Suppressor macrophage treated with lipopolysaccharide for 4 hours (primary cell): ENCODE measurements at places on chromosomes 1 and 21.

GRCh38 chr1:94385308-94385929 lies 32.8 kb upstream of the ABCD3 start:
- DNase-seq: no peak

DNA sequence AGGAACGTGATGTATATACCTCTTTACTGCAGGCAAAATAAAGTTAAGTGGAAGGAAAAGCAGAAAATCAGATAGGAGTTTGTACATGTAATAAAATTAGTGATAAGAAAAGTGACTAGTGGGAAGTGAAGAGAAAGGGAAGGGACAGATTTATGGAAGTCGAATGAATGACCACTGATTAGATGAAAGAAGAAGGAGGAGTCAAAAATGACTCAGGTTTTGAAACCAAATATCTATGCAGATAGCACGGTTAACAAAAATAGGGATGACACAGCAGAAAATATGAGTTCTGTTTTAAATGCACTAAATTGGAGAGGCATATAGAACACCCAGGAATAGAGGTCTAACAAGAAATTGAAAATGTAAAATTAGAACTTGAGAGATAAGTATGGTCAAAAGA lies 128.0 kb downstream of the HMCN1 start:
- DNase-seq: no peak

DNA sequence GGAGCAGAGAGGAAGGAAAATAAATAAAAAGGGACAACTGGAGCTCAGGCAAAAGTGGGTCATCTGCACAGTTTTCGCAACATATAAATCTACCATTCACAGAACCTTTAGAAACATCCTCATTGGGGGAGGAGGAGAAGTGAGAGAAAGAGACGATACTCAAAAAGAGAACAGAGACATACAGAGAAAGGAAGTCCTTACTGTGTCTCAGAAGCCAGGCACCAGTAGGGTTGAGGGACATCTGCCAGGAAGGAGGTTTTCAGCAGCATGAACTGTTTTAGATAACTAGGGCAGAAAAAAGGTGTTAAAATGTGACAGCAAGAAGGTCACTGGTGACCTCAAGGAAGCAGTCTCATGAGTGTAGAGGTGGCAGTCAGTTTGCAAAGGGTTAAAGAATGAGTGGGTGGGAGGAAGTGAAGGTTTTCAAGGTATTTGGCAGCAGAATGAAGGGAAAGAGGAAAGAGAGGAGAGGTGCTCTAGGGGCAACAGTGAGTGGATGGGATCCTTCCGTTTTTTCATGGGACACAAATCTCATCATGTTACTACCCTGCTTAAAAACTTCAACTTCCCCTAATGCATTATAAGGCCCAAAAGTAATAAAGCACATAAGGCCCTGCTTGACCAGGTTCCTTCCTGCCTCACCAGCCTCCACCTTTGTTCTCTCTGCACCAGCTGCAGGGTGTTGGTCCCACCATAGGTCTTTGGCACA lies 9.5 kb downstream of the JAK1 start:
- DNase-seq: peak; percentile 81

DNA sequence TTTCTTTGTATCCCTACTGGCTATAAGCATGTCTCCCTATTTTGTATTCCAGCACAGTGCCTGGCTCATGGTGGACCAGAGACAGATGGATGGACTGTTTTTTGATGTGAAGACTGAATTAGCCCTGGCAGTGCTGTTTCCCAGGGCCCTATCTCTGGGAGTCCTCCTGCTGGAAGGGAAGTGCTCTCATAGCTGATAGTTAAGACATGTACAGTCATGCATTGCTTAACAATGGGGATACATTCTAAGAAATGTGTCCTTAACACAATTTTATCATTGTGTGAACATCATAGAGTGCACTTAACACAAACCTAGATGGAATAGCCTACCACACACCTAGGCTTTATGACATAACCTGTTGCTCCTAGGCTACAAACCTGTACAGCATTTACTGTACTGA lies 21.1 kb downstream of the TLCD4 start:
- no peak for DNase-seq

GRCh38 chr1:204453141-204453772 lies 41.3 kb downstream of the PIK3C2B start:
- no peak for DNase-seq

- no peak for DNase-seq
Measured at GRCh38 chr1:237834461-237834860, 56.3 kb downstream of the ZP4 start.

DNA sequence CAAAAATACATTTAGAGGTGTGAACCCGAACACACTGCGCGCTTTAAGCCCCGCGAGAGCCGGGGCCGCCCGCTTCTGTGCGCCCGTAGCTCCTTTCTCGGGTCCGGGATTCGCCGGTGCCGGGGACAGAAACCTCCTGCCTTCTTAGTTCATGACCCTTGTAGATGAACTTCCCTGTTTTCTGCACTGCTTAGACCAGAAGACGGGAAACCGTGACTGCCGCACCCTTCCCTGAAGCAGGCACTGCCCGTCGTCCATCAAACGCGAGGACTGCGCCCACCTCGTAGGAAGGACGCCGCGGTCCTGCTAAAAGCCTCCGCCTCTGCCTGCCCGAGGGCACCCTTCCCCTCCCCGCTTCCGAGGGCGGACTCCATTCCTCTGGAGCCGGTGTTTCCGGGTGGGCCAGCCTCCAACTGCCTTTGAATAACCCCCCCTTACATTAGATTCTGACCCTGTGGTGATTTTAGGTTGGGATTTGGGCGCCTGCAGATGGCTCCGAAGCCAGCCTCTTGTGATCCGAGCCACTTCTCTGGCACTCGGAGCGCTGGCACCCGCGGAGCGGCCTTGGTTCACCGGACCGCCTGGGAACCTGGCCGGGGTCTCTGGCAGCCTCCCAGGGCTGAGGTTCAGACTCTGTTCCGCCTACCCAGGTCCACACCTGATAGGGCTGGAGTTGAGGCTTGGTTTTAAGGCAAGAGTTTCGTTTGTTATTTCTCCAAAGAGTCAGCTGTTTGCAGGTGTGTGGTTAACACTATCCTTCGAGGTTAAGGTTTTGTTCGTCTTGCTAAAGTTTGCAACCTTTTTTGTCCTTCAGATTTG lies 1.2 kb upstream of the PTTG1IP start:
- DNase-seq: peak; percentile 80

DNA sequence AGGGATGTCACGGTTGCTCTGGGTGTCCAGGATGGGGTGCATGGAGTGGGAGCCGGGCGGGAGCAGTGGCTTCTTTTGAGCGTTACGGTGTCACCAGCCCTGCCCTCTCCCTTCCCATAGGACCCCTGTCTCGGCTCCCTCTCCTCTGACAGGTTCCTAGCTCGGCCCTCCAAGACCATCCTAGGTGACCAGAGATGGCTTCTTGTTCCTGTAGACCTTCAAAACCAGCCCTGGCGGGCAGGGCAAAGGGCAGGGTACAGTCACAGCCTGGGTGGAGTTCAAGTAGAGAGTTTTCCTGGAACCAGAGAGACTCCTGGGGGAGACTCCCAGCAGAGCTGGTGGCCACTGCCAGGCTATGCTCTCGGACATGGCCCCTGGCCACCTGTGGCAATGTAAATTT lies 345.6 kb upstream of the AJAP1 start:
- DNase-seq: no peak
